ENCODE measurements at places on chromosomes 4 and X. TPM values are rescaled to one million over a fixed set of nuclear protein-coding genes. Genes with fewer than 3 reads are reported as not detected.

DNA sequence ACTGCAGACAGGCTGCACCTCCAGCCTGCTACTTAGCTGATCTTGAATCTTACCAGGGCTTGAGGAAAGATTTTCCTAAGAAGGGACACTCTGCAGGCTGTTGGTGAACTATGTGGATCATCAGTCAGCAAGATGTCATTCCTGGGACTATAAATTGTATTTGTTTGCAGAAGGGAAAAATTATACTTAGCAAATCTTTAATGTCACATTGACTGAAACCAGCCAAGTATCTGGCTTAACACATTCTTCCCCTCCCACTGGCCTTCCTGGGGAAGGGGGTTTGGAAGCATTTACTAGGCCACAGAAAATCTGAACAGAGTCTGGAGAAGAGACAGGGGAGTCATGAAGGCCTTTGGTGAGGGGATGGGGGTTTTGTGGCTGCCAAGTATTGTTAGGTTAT is 156.7 kb upstream of the EOLA2 start:
- peaks cover 9% of the 10 kb centered on the region for H3K27me3 ChIP-seq
- H3K27ac ChIP-seq: no peak overlapping the region
- DNase-seq: no peak
- no peaks in the 10 kb centered on the region for H3K36me3 ChIP-seq
- peaks cover 11% of the 10 kb centered on the region for H3K4me1 ChIP-seq

GRCh38 chr4:172809319-172809718 is 359.3 kb upstream of the GALNT7 start:
- no peak overlapping the region for H3K4me3 ChIP-seq
- no peak for DNase-seq
- H3K27ac ChIP-seq: no peak overlapping the region
- H3K27me3 ChIP-seq: no peaks in the 10 kb centered on the region
- no peaks in the 10 kb centered on the region for H3K4me1 ChIP-seq

- H3K4me3 ChIP-seq: no peak overlapping the region
- H3K27ac ChIP-seq: no peak overlapping the region
- no peaks in the 10 kb centered on the region for H3K36me3 ChIP-seq
Observed at GRCh38 chr4:147799986-147800555, 68.2 kb downstream of the ARHGAP10 start.

DNA sequence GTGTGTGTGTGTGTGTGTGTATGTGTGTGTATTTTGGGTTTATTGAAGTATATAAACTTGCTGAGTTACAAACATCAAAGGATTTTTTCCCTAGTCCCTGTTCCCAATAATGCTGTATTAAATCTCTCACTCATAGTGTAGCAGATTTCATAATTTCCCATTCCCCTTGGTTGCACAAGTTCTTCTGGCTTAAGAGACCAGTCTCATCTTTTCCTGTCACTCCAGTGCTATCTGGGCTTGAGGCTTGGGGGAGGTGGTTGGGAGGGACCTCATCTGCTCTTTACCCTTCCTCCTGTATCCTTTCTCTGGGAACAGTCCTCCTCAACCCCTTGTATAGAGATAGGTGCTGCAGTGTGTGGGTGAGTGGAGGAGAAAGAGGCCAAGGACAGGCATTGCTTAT is 285.4 kb upstream of the BOD1L1 start:
- no peak overlapping the region for H3K27ac ChIP-seq
- no peaks in the 10 kb centered on the region for H3K4me1 ChIP-seq
- H3K36me3 ChIP-seq: no peaks in the 10 kb centered on the region
- H3K4me3 ChIP-seq: no peak overlapping the region
- no peak for DNase-seq

DNA sequence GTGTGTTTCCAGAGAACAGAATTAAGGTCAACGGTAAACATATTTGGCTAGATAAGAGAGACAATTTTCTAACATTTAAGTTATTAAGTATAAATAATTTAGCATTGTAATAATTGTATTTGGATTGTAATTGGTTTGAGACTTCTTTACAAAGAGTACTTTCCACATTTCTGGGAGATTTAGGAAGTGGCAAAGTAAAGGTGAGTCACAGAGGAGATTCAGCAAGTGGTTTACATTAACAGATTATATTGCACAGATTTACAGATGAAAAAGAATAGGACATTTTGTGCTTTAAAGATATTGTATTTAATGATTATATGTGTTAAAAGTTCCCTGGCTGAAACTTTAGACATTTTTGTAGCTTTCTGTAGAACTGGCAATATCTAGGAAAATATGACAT is 584.4 kb upstream of the AADAT start:
- no peak overlapping the region for H3K4me3 ChIP-seq
- no peaks in the 10 kb centered on the region for H3K4me1 ChIP-seq
- no peaks in the 10 kb centered on the region for H3K36me3 ChIP-seq
- H3K27ac ChIP-seq: no peak overlapping the region
- no peaks in the 10 kb centered on the region for H3K27me3 ChIP-seq
- no peak for DNase-seq

- no peak overlapping the region for H3K4me3 ChIP-seq
- no peaks in the 10 kb centered on the region for H3K27me3 ChIP-seq
- no peak for DNase-seq
- H3K27ac ChIP-seq: no peak overlapping the region
- no peaks in the 10 kb centered on the region for H3K4me1 ChIP-seq
- H3K36me3 ChIP-seq: no peaks in the 10 kb centered on the region
Observed at GRCh38 chr4:162782778-162783525, 383.7 kb downstream of the NAF1 start.

DNA sequence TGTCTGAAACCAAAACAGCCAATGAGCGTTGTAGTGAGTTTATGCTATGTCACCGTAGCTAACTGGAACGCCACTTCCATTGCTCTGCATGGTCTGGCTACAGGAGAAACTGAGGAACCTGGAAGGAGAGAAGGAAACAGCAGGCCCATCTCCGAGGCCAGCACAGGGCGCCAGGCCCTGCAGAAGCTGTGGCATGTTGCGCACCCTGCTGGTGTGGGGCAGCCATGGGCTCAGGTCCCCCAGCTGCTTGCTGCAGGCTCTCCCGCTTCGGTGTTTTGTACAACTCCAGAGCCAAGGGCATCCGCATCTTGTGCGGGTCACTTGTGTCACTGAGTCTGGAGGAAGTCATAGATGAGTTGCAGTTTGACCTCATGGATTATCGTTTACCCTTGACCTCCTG is 89.2 kb downstream of the AFAP1 start:
- H3K4me1 ChIP-seq: peaks cover 30% of the 10 kb centered on the region
- no peaks in the 10 kb centered on the region for H3K27me3 ChIP-seq
- no peak overlapping the region for H3K4me3 ChIP-seq
- peaks cover 71% of the 10 kb centered on the region for H3K36me3 ChIP-seq

Gene XAGE1A
- total RNA-seq: not detected

Gene FGF13
- 66.8 TPM for total RNA-seq

Gene KLKB1
- 0.09 TPM for total RNA-seq

Data from muscle of leg (tissue), 16 donors.